ENCODE measurements at places on chromosomes 2 and 18.

GRCh38 chr2:107276034-107276433, 390.1 kb upstream of the ST6GAL2 start:
- DNase-seq = no peak

- no peak for DNase-seq
Measured at GRCh38 chr2:98598781-98599428, 9.4 kb downstream of the COA5 start.

- no peak for DNase-seq
Measured at GRCh38 chr2:126720638-126721037, 64.7 kb downstream of the GYPC start.

DNA sequence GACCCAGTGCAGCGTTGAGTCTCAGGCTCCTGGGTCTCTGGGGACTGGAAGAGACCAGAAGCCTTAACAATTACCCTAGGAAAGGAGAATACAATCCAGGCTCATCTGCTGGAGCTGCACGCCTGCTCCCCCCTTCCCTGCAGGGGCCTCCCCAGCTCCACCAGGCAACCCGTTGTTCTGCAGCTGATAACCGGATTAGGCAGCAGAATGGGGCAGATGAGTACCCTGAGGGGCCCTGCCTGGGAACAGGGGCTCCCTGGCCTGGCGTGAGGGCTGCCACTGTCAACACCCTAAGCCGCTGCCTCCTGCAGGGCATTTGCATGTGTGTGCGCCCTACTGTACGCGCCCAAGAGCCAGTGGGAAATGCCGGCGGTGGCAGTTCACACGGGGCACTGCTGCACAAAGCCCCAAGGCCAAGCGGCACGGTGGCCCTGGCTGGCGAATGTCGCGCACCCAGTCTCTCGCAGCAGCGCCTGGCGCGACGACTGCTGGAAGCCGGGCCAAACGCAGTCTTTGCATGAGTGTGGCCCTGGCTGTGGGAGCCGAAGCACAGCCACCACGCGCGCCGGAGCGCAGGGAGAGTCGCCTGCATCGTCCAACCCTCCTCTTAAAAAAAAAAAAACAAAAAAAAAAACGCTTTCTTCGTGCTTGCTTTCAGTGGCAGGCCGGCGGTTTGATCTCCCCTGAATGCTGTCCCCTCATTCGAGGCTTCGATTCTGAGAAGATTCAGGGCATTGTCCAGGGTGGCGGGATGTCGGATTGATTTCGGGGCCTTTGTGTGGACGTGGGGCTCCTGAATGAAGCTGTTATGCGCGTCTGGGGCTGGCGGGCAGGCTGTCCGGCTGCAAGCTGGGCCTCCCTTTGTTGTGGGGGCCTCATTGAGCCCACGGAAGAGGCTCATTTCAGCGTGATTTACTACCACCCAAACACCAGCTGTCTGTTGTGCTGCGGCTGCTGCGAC, 63.8 kb downstream of the SETBP1 start:
- no peak for DNase-seq

Measured in CD4-positive, alpha-beta T cell treated with Interleukin-6 at 100 ng/mL for 8 hours (primary cell).